ENCODE measurements at places on chromosomes 4 and X.

DNA sequence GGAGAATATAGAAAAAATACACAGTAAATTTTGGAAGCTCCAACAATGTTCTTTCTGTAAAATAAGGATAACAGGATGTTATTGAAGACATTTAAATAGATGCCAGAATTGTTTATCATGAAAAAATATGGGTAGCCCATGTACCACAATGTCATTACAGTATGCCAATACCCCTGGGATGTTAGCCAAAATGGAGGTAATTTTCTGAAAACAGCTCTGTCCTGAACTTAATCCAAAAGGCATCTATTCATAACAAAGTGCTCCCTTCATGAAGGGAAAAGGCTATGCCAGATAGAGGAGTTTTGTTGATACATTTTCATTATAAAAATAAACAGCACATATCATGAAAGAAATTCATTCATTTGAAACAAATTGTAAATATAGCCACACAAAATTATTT lies 1902.6 kb upstream of the AGA start:
- DNase-seq, result no peak

GRCh38 chr4:46586566-46586965 lies 196.6 kb upstream of the GABRA2 start:
- DNase-seq, result no peak

DNA sequence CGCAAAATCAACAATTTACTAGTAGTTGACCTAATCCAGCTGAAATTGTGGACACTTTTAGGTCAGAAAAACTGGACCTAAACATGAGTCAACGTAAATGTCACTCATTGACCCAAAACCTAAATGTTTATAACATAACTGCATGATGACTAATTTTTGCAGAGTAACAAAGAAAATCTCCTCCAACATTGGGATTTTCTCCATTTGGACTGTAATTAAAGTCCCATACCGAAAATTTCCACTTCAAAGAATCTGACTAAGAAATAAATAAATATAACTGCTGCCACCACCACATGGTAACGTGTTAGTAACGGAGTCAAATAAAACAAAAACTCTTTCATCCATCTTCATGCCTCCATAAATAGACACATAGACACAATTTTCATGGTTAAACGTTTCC lies 1.9 kb downstream of the ADGRA3 start:
- no peak for DNase-seq

GRCh38 chrX:28843817-28844216 lies 256.6 kb downstream of the IL1RAPL1 start:
- DNase-seq, result no peak

- DNase-seq, result no peak
Observed at GRCh38 chr4:94304365-94304971, 38.2 kb downstream of the HPGDS start.

All from dorsolateral prefrontal cortex (tissue), 122 donors.